Stimulated activated CD4-positive, alpha-beta T cell treated with anti-CD3 and anti-CD28 coated beads, Interleukin-12 subunit alpha, Interleukin-12 subunit beta, amount 100 ng/mL, for 24 hours (primary cell): ENCODE measurements at places on chromosomes 12 and 14.

DNA sequence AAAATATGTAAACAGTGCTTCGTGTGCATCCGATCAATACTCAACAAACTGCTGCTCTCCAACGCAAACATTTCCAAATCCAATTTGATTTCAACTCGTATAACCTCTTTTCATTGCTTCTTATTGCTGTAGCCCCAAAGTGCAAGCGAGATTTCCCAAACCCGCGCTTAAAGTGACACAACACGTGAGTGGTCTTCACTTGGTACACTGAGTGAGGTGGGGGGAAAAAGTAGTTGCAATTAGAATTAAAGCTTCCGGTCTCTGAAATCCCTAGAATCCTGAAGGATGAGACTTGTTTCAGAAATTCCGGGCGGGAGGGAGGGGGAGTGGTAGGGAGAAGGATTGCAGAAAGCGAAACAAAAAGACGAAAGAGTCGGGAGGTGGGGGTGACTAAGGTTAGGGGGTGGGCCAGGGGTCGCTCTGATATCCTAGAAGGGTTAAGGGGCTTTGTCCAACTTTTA is 387.5 kb downstream of the BCAT1 start:
- DNase-seq: no peak

DNA sequence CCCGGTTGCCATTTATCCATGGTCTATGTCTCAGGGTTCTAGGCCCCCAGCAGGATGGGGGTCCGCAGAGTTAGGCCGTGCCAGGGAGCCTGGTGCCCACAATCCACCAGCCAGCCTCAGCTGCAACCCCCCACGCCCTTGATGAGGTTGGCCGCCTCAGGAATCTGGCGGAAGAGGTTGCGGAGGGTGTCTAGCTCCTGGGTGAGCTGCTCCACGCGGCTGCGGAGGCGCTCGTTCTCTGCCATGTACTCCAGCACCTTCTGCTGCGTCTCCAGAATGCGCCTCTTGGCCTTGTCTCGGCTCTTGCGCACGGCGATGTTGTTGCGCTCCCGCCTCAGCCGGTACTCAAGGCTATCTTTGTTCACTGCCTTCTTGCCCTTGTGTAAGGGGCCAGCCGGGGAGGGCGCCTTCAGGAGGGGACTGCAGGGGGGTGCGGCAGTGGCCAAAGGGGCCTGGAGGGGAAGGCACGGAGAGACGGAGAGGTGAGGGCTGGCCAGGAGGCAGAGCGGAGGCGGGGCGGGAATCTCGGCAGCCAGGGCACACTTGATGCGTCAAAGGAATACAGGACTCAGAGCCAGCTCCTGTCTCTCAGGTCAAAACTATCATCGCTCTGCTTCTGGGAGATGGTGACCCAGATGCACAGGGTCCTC is 1.6 kb downstream of the CEBPE start:
- DNase-seq: no peak

DNA sequence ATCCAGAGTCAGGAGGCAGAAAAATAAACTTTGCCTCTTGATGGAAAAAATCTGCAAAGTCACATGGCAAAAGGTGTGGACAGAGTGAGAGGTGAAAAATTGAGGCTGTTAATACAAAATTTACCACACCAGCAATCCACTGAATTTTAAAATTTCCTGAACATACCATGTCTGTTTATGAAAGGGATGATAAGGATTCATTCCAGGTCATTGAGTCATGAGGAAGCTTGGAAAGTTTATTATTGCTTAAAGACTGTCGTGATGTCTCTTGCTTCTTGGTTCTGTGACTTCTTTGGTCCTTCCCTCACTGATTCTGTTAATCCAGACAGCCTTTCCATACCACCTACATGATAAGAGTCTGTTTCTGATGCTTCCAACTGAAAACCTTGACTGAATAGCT is 73.2 kb downstream of the TTC6 start:
- no peak for DNase-seq

DNA sequence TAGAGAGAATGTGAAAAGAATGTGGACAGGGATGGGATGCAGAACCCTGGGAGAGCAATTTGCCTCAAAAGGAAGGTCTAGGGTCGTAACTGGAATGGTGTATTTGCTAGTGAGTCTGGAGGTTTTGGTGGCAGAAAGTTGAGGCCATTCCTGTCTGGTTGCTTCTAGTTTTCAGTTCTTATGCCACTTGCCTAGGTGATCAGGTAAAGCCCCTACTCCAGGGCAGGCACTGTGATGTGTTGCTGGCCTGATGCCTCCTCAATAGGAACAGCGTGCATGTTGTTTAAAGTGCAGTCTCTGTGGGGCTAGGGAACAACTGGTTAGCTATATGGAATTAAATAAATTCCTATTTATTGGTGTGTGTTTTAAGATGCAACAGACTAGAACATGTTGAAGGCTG is 6.4 kb downstream of the OS9 start:
- DNase-seq: no peak

DNA sequence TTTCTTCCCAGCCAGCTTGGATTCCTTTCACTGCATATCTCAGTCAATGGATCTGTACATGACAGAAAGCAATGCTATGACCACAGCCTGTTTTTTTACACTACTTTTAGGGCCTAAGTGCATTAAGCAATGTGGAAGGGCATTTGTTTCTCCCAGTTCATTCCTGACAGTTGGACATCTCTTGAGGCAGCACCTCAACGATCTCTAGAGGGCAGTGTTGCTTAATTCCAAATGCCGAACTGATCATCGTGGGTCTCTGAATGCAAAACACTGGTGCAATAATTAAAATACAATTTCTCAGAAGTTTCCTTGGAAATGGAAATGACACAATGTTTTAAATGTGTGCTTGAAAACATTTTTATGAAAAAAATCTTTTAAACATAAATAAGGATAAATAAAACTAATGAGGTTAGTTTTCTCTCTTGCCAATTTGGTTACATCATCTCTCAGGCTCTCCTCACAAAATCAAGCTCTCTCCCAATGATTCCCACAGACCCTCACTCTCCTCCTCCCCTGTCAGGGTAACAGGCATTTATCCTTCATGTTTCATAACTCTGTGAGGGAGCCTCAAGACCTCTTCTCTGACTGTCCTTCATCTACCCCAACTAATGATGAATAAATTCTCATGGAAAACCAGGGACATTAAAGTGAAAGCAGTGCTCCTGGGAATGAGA is 192.4 kb upstream of the SLC16A7 start:
- no peak for DNase-seq

DNA sequence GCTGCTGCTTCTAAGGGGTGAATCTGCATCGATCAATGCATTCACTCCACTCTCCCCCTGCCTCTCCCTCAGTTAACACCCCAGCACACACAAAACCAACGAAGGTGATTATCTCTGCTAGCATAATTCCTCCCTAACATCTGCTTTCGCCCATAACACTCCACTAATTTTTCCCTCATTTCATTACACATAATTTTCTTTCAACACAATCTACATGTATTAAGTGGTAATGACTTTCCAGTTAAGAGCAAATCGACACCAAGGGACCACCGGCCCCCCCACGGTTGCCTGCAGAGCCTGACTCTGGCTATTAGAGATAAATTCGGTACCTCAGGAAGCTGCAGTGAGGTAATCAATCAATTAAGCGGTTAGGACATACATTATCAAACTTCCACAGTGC is 1115.6 kb downstream of the BCL11B start:
- no peak for DNase-seq

DNA sequence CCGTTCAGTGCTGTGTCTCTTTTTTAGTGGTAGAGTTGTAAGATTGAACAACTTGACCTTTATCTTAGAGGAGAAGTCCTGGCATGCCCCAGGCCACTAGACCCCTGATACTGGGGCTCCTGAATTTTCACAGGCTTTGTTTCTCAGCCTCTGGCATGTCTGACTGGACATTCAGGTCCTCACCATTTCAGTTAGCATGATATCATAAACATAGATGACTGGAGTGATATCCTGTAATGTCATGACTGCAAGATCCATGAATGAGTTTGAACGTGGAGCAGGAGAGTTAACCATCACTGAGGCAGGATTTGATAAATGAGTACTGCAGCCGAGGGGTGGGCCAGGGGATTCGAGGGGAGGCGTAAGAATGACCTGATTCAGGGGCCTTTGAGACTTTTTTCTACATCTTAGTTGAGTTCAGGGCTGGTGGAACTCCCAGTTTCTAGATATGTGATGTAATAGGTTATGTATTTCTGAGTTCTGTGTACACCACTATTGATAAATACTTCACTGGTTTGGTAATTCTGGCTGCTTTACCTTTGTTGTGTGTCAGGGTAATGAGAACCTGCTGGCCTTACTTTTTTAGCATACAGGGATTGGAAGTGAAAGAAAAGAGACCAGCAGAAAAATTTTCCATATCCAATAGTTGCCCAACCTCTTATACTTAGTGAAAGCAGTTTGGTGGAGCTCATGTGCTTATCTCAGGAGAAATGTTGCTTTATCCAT is 217.0 kb downstream of the SYNE2 start:
- no peak for DNase-seq

DNA sequence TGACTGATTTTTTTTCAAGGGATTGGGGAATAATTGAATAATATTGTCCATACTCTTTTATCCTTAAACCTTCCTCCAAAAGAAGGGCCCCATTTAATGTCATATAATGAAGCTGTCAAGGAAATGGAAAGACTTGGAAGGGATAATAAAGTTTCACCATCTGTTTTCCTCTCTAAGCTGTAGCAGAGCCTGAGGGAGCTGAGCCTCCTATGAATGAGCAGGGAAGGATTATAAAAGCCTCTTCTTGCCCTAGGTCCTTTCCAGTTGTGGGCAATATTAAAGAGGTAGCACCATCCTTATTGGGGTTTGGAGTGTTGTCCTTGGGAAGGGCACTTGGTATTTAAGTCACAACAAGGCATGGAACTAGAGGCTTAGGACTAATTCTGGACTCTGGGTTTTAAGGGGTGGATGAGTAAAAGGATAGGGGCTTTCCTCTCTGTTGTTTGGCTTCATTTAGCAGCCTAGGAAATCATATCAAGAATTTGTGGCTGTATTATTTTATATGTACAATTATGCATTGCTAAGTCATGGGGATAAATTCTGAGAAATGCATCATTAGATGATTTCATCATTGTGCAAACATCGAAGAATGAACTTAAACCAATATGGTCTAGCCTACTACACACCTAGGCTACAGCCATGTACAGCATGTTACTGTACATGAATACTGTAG is 408.5 kb upstream of the DCN start:
- no peak for DNase-seq

GRCh38 chr12:39235990-39236767 is 206.7 kb downstream of the KIF21A start:
- no peak for DNase-seq

- no peak for DNase-seq
These were observed 439.4 kb downstream of the CCDC91 start for GRCh38 chr12:28629691-28630090.

GRCh38 chr14:20682127-20682434 is 2.3 kb upstream of the RNASE4 start:
- DNase-seq: no peak
